ENCODE measurements at places on chromosomes 1 and 21. TPM values are rescaled to one million over a fixed set of nuclear protein-coding genes. Genes with fewer than 3 reads are reported as not detected.

TMPRSS2 gene
- 17.0 TPM for total RNA-seq

OR2T2 gene
- not detected for total RNA-seq

S100A8 gene
- not detected for total RNA-seq

STIL gene
- total RNA-seq: 4.9 TPM

SYCP1 gene
- total RNA-seq: not detected

AJAP1 gene
- total RNA-seq: 10.6 TPM

CELA2B gene
- total RNA-seq: not detected

LCE1A gene
- total RNA-seq: not detected

RORC gene
- 2.1 TPM for total RNA-seq

NMNAT2 gene
- total RNA-seq: 0.17 TPM

RPS27 gene
- 820 TPM for total RNA-seq

MATN1 gene
- total RNA-seq: not detected

SLAMF9 gene
- total RNA-seq: not detected

HPDL gene
- total RNA-seq: 0.52 TPM

CLDN19 gene
- not detected for total RNA-seq

TMEM79 gene
- total RNA-seq: 0.52 TPM

KCNH1 gene
- 7.1 TPM for total RNA-seq

HSF2BP gene
- total RNA-seq: 2.6 TPM

Data from renal cortical epithelial cell (primary cell).